H1 (cell line): ENCODE measurements at places on chromosomes 7 and 10. TPM values are rescaled to one million over a fixed set of nuclear protein-coding genes. Genes with fewer than 3 reads are reported as not detected.

Gene OR2A42
- not detected in 2 replicates for total RNA-seq

DNA sequence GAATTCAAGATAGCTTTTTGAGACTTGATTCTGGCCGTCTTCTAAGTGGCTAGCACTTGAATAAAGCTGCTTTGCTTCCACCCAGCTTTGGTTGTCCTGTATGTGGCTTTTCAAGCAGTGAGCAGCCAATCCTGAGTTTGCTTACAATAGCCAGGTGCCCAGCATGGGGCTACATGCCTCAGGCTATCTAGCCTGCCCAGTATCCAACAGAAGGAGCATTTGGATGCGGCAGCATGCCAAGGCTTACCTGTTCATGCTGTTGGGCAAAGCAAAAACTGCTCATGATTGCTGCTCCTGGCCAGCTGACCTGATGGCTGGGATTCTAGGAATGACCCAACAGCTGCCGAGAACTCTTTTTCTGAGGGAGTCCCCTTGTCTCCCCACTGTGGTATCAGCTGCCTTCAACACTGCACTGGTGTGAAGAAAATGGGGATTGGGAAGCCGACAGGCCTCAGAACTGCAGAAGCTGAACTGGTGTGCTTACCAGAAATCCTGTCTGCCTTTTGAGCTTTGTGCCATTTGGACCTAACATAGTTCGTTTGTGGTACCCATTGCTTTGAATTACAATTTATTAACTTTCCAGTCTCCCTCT, 618.9 kb upstream of the IGFBP3 start:
- H3K27ac ChIP-seq = no peak overlapping the region
- peaks cover 16% of the 10 kb centered on the region; the same call in 1 of the 2 replicates for H3K27me3 ChIP-seq
- no peak overlapping the region for H3K4me3 ChIP-seq
- DNase-seq = peak; percentile 58
- no peaks in the 10 kb centered on the region; the same call in 1 of the 2 replicates for H3K4me1 ChIP-seq

- no peaks in the 10 kb centered on the region for H3K36me3 ChIP-seq
- H3K4me1 ChIP-seq = peaks cover 31% of the 10 kb centered on the region
- DNase-seq = no peak
Measured at GRCh38 chr7:101857358-101857811, 40.0 kb downstream of the CUX1 start.

DNA sequence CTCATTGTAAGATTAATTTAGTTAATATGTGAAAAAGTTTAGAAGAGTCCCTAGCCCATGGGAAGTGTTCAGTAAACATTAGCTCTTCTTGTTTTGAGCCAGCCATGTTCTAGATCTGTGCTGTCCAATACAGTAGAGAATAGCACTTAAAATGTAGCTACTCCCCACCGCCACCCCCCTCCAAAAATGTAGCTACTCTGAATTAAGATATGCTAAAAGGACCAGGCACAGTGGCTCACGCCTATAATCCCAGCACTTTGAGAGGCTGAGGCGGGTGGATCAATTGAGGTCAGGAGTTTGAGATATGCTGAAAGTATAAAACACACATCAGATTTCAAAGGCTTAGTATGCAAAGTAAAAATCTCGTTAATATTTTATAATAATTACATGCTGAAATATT, 47.3 kb upstream of the MXI1 start:
- no peak overlapping the region for H3K27ac ChIP-seq

- no peaks in the 10 kb centered on the region for H3K4me1 ChIP-seq
- no peaks in the 10 kb centered on the region for H3K27me3 ChIP-seq
- no peak overlapping the region for H3K4me3 ChIP-seq
- no peaks in the 10 kb centered on the region for H3K36me3 ChIP-seq
Measured at GRCh38 chr7:2955269-2955668, 88.4 kb downstream of the CARD11 start.

DNA sequence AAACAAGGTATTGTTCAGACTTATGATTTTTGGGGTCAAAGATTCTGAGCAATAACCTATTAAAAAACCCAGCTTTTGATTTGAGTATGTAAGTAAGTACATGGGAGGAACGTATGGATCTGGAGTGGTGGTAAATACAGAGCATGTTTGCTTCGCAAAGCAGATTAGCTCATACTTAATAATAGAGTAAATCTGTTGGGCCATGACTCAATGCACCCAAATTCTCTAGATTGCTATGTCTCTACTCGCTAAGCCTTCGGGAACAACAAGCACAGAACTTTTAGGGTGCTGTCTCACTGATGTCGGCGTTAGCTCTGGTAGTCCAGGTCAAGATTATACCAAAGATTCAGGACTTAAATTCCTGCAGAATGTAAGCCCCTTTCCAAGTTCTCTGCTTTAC, 807 bp upstream of the MINPP1 start:
- H3K4me1 ChIP-seq = no peaks in the 10 kb centered on the region
- no peaks in the 10 kb centered on the region for H3K27me3 ChIP-seq
- peak overlapping the region; percentile 78 for H3K4me3 ChIP-seq
- H3K27ac ChIP-seq = no peak overlapping the region
- no peak for DNase-seq
- H3K36me3 ChIP-seq = peaks cover 7% of the 10 kb centered on the region; the same call in 1 of the 2 replicates
